Mononuclear cell (primary cell): ENCODE measurements at places on chromosomes 11 and 22. TPM values are rescaled to one million over a fixed set of nuclear protein-coding genes. Genes with fewer than 3 reads are reported as not detected.

Gene C22orf42
- 0.10 TPM for total RNA-seq

Gene ADAMTS15
- not detected for total RNA-seq

Gene MOV10L1
- total RNA-seq = not detected

Gene GPR83
- total RNA-seq = 0.10 TPM

Gene TRIM29
- not detected for total RNA-seq
